ENCODE measurements at places on chromosomes 1 and 21. TPM values are rescaled to one million over a fixed set of nuclear protein-coding genes. Genes with fewer than 3 reads are reported as not detected.

GRCh38 chr1:227947676-227948492 lies at the start of gene WNT9A:
Gene WNT9A, minus strand, starts transcription at chr1:227947932. Its CDS starts 45 bp downstream, at chr1:227947887.
- DNase-seq: peak; percentile 65

The KIF26B gene
- 0.94 TPM for polyA plus RNA-seq

DNA sequence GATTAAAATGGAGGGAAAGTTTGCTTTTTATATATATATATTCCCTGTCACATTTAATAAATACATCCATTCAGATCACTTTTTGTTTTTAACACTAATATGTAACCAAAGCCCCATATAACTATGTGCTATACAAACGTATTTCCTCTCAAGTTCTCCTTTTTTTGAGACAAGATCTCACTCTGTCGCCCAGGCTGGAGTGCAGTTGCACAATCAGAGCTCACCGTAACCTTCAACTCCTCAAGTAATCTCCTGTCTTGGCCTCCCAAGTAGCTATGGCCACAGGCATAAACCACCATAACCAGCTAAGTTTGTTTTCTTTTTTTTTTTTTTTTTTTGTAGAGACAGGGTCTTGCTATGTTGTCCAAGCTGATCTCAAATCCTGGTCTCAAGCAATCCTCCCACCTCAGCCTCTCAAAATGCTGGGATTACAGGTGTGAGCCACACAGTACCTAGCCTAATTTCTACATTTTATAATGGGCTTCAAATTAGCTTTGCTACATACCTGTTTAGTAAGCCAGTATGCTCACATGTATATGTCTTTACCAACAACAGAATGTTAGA lies 120.0 kb downstream of the TGFBR3 start:
- no peak for DNase-seq

GRCh38 chr1:116826818-116827606 lies 72.8 kb downstream of the CD2 start:
- no peak for DNase-seq

The JAM2 gene
- polyA plus RNA-seq: 47.3 TPM

- DNase-seq: no peak
Observed at GRCh38 chr1:62309906-62310305, 9.3 kb downstream of the KANK4 start.

- DNase-seq: no peak
Observed at GRCh38 chr1:167501515-167502191, 16.7 kb downstream of the CD247 start.

The NID1 gene
- polyA plus RNA-seq: 285 TPM

The NKAIN1 gene
- polyA plus RNA-seq: 2.5 TPM

DNA sequence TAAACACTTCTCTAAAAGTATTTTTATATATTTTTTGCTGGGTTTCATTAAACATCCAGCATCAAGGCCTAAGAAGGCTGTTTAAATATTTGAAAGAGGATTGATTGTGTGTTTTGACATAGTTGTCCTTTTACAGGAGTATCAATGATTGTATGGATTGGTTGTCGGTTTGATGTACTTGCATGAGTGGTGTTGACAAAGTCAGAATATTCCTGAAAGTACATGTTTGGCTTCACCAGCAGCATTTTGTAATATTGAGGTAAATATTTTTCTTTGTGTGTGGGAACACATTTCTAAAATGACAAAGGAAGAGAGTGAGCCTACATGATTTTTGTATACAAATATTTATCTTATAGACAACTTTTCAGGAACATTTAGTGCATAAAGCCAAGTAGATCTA lies 269.7 kb downstream of the PTBP2 start:
- DNase-seq: no peak

The PEX19 gene
- 46.6 TPM for polyA plus RNA-seq

The APCS gene
- polyA plus RNA-seq: not detected

- peak; percentile 64 for DNase-seq
Observed at GRCh38 chr1:230772457-230773395, 25.5 kb downstream of the CAPN9 start.

- DNase-seq: no peak
Observed at GRCh38 chr1:71304125-71304524, 223.3 kb upstream of the ZRANB2 start.

DNA sequence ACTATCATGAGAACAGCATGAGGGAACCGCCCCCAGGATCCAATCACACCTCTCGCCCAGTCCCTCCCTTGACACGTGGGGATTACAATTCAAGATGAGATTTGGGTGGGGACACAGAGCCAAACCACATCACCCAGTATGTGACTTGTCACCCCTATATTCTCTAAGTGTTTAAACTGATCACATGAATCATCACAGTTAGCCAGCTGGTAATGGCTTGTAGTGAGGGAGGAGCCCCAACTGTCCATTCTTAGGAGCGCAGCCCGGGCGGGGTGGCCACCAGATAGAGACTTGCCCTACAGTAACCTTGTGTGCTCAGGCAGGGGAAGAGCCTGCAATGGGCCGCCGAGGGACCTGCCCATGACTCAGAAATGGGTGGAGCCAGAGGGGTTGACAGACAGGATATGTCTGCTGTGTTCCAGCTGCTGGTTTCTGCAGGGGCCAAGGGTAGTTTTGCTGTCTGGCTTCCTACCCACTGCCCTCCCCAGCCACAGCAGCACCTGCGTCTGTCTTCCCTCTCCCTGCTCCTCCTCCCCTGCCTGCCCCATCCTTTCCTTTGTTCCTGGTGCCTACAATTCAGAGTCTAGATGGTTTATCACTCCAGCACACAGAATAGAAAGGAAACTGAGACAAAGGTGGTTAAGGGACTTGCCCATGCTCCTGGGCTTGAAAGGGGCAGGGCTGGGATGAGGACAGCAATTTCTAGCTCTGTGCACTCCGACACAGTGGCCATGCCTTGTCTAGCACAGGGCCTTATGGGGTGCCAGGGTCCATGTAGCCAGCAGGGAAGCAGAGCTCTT lies 9.2 kb downstream of the ABCG1 start:
- peak; percentile 47 for DNase-seq

DNA sequence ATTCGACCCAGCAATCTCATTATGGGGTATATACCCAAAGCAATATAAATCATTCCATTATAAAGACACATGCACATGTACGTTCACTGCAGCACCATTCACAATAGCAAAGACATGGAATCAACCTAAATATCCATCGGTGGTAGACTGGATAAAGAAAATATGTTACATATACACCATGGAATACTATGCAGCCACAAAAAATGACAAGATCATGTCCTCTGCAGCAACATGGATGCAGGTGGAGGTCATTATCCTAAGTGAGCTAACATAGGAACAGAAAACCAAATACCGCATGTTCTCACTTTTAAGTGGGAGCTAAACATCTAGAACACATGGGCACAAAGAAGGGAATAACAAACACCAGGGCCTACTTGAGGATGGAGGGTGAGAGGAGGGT lies 115.5 kb downstream of the PTPN14 start:
- DNase-seq: no peak

GRCh38 chr1:156797212-156797871 lies 19.3 kb downstream of the SH2D2A start:
- peak; percentile 50 for DNase-seq

- peak; percentile 9 for DNase-seq
Observed at GRCh38 chr1:244603498-244603897, 49.4 kb upstream of the DESI2 start.

DNA sequence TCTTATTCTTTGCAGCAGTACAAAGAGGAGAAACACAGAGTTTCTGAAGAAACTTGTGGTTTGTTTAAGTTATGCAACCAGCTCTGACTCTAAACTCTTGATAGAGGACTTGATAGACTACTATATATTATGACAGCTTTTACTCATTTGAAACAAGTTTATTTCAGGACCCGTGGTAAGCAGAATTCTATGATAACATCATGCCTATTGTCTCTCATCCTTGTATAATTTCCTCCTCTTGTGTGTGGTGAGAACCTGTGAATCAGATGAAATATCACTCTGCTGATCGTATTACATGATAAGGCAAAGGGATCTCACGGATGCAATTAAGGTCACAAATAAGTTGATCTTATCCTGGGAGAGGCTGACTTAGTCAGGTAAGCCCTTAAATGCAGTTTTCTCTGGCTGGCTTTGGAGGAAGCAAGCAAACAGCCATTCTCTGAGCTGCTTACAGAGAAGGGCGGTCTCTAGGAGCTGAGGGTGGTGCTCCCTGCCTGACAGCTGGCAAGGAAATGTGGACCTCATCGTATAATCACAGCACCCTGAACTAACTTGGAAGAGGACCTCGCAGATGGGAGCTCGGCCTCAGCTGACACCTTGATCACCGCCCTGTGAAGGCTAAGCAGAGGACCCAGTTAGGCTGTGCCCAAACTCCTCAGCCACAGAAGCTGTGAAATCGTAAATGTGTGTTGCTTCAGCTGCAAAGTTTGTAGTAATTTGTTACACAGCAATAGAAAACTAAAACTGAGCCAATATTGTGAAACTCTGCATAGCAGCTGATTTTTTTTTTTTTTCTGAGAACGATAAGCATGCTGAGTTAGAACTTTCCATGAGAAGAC lies 151.1 kb upstream of the DPT start:
- peak; percentile 37 for DNase-seq

DNA sequence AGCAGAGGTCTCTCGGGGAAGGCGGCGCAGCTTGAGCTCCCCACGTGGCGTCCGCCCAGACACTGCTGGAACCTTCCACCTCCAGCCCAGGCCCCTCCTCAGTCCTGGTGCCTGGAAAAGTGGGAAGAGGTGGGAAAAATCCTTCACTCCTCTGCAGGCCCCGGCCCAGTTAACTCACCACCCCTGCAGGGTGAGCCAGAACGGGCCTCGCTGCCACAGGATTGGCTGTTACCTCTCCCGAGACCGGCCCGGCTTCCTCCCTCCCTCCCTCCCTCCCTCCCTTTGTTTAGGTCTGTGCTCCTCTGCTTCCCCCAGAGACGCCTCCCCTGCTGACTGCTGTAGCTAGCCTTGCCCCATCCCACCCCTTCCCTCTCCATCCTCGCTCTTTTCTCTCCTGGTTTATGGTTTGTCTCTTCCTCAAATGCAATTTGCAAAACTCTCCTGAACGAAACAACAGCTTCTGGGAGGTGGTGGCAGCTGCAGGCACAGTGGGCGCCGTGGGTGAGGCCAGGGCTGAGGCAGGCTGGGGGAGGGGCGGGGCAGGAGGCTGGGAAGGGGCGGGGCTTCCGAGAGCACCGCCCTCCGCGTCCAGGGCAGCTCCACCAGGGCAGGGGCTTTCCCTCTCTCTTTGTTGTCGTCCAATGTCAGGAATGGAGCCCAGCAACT lies 6.5 kb downstream of the CAPN9 start:
- DNase-seq: peak; percentile 25

GRCh38 chr1:34871443-34872132 lies 12.0 kb upstream of the SMIM12 start:
- DNase-seq: no peak

The IQCC gene
- 2.6 TPM for polyA plus RNA-seq

DNA sequence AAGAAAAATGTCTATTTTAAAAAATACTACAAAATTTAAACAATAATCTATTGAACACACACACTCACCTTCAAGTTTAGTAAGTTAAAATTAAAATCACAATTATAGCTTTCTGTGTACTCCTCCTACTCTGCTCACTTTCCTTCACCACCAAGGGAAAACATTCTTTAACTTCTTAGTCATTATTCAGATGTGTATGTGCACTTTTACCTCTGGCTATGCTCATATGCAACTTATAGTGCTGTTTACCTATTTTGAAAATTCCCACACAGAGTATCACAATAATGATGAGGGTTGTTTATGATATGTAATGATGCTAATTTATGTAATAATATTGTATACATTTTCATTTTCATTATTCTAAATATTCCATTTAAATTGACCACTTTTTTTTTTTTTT lies 661.4 kb downstream of the MRPL39 start:
- DNase-seq: no peak

DNA sequence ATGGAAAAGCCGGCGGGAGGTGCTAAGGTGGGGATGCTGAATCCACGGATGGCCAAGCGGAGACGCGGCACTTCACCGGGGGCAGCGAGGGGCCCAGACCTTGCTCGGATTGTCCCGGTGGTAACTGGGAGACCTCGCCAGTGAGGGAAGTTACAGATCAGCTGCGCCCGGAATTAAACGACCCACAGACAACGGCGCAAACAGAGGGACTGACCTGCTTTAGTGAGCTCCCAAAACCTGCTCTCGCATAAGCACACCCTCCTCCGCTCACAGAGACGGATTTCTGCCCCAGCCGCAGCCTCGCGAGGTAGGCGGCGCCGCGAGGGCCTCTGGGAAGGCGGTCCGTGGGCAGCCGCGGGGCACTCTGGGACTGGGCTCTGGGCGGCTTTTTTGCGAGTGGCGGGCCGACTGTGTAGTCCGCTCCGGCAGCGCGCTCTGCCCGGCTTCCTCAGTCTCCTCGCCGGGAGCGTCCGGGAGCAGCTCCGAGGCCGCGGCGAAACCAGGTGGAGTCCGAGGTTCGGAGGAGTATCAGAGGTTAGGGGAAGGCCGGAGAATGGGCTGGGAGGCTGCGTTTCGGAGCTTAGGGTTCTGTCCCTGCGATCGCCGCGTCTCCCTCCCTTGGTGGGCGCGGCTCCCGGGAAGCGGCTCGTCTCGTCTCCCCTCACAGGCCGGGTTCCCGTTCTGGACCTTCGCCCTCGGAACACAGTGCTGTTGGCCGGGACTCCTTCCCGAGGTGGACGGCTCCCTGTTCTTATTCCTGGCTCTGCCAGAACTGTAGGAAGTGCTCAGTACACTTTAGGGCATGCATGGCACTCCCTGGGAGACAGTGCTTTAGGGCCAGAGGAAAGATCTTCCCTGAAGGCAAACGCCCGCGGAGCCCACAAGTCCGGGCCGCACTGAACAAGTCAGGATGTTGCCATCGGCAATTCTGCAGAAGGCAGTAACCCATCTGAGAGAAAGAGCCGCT lies at the start of gene EXO5:
TSS of gene EXO5 (plus strand) at position 393 of the 967 bp plus-strand sequence. CDS start 5,778 bp downstream, outside the sequence.
- DNase-seq: peak; percentile 81

DNA sequence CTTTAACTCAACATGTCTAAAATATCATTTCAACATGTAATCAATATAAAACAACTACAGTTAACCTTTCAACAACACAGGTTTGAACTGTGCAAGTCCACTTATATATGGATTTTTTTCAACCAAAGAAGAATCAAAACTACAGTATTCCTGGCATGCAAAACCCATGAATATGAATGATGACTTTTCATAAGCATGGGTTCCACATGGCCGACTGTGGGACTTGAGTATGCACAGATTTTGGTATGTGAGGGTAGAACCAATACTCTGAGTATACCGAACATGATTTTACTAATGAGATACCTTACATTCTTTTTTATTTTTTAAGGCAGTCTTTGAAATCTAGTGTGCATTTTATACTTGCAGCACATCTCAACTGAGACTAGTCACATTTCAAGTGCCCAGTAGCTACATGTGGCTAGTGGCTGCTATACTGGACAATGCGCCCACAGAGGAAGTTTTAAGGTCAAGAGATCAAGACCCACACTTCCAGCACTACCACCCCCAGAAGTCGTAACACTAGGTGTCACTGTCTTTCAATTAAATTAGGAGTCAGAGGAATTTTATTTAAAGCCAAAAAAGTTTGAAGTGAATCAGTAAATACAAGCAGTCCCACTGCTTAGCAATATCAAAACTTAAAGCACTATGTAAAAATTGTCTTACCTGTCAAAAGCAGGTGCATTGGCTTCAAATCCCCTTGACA lies 40.0 kb downstream of the SYNJ1 start:
- no peak for DNase-seq

GRCh38 chr1:68401506-68401905 lies 48.2 kb downstream of the RPE65 start:
- no peak for DNase-seq

The TNFRSF18 gene
- polyA plus RNA-seq: 2.2 TPM

- DNase-seq: no peak
Observed at GRCh38 chr21:45993210-45994085, 11.9 kb downstream of the COL6A1 start.
